ENCODE measurements at places on chromosomes 2 and 18.

DNA sequence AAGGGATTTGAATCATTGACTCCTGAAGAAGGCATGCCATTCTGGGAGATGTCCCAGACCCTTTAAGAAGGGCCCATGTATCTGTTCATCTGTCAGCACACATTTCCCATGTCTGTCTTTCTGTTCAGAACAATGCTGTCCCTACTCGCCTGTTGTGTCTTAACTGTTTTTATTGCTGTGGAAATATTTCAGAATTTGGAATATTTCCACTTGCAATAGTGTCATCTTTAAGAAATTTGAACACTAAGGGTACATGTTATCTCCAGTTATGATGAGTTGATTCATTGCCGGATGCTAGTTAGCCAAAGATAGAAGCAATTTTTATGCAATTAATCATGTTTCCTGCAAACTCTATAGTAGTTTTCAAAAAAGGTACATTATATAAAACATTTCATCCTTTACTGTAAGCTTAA is 36.9 kb upstream of the NT5C1B start:
- DNase-seq, result no peak

DNA sequence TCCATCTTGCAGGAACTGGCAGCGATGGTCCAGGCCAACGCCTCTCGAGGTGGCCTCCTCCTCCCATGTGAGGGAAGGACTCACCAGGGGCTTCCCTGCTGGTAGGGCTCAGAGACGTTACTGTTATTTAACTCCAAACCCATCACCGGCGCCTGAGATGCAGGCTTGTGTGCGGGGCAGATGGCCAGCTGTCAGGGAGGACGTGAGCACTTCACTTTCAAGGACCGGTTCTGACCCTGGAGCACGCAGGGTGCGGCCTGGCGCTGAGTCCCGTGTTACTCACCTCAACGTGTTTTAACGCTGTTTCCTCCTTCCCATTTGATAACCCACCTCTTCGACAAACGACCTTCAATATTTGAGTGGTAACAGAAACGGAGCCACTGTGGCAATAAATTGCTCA is 350.2 kb downstream of the ZNF516 start:
- no peak for DNase-seq

DNA sequence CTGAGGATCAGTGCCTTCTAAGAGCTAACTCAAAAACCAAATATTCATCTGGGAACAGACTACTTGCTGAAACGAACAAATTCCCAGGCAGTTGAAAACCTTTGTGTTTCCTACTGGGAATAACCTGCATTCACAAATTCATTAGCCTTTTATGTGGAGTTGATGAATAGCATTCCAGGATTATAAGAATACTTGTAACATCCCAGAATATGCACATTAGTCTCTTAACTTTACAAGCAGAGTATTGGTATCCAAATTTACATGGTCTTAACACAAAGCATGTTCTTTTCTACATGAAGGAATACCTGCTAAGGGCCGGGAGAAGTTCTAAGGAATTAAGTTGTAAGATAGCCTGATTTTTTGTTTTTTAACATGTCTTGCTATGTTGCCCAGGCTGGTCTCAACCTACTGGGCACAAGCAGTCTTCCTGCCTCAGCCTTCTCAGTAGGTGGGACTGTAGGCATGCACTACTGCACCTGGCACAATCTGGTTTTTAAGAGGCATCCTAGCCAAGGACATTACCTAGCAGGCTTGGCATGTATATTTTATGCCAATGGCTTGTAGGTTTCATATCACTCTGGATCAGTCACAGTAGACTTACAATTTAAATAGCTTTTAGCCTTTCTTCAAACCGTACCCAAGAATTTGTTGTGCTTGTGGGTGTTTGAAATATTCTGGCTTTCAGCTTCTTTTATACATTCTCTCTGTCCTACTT is 50.7 kb downstream of the MGAT5 start:
- no peak for DNase-seq

GRCh38 chr2:64479259-64480117 is 25.5 kb downstream of the LGALSL start:
- DNase-seq, result no peak

- DNase-seq, result no peak
Measured at GRCh38 chr2:58633613-58634365, 392.7 kb upstream of the FANCL start.

DNA sequence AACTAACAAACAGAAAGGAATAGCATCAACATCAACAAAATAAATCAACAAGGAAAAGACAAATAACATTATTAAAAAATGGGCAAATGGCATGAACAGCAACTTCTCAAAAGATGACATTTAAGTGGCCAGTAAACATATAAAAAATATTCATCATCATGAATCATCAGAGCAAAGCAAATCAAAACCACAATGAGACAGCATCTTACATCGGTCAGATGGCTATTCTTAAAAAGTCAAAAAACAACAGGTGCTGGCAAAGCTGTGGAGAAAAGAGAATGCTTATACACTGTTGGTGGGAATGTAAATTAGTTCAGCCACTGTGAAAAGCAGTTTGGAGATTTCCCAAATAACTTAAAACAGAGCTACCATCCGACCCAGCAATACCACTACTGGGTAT is 327.1 kb downstream of the CMPK2 start:
- no peak for DNase-seq

GRCh38 chr2:229296536-229296935 is 25.4 kb upstream of the PID1 start:
- DNase-seq, result no peak

- DNase-seq, result no peak
Measured at GRCh38 chr2:37427241-37427640, 82.8 kb downstream of the QPCT start.

GRCh38 chr2:43324259-43325106 is 98.1 kb upstream of the ZFP36L2 start:
- DNase-seq, result no peak

DNA sequence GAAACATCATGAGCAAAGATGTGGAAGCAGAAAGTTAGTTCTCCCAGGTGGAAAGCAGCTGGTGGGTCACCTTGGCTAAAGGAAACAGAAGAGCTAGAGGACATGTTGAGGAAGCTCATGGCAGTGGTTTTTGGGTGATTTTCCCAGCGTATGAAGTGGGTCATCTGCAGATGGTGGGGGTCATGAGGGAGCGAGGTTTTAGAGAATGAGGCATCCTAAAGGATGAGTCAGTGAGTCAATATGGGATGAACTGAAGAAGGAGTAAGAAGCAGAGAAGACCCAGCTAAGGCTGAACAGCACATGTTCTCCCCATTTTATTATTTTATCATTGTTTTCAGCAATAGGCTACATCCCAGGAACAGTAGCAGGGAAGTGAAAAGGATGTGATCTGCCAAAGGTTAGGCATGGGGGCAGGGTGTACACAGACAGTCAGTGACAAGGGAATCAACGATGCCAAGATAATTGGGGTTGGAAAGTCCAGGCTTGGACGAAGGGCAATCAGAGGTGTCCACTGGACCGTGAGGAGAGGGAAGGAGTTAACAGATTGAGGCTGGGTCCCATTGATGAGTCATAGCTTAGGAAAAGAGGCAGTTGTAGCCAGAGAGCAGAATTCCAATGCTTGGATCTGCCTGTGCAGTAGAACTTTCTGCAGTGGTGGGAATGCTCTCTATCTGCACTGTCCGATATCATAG is 289.3 kb upstream of the RAB12 start:
- no peak for DNase-seq

DNA sequence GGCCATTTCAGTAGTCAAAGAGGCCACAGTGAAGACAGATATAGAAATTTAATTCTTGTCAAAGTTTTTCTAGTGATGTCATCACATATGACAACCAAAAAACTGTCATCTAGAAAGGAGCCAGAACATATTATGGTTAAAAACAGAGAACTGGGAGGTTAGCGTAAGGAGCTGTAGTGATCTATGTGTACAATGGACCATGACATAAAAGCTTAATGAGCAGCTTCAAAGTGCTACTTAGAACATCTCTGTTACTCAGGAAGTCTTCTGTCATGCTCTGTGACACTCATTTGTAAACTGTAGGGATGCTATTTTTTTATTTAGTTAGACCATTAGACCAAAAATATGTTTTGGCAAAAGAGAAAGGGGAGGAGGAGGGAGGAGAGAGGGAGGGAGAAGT is 57.3 kb downstream of the CMPK2 start:
- no peak for DNase-seq

DNA sequence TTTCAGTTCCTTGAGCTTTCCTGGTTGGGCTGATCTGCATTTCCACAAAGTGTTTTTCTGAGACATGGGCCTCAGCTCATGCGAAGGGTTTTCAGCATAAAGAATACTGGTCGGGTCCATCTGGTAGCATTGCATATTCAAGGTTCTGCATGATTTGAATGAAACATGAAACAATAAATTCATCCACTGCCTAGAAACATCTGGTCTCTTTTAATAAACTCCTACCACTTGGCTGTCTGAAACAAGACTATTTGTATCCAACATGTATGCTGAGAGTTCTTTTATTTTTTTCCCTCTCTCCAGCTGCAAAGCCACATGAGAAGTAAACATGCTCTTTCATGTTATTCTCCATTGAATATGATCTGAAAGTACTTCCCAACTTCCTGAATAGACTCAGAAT is 314.9 kb upstream of the SOX11 start:
- DNase-seq, result no peak

GRCh38 chr2:126719191-126719832 is 63.4 kb downstream of the GYPC start:
- no peak for DNase-seq

- DNase-seq, result no peak
Measured at GRCh38 chr2:230000118-230000841, 68.4 kb downstream of the SLC16A14 start.

DNA sequence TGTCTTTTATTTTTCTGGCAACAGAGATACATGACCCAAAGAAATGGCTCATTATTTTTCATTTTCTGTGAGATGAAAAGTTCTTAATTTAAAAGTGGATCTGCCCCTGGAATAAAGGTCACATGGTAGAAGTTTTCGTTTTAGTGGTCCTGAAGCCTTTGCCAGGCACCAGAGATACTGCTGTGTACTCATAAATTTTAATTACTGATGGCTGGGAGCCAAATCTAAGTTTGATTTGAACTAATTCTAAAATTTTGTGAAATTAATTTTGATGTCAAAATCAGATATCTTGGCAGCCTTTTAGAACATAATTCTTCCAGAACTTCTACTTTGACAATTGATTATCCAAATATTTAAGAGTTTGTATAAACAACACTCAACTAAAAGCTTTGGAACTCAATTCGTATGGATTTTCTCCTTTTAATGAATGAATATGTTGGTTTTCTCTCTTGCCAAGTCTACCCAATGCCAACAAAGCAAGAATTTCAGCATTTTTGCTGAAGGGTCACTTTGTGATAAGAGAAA is 128.5 kb upstream of the SP5 start:
- no peak for DNase-seq

DNA sequence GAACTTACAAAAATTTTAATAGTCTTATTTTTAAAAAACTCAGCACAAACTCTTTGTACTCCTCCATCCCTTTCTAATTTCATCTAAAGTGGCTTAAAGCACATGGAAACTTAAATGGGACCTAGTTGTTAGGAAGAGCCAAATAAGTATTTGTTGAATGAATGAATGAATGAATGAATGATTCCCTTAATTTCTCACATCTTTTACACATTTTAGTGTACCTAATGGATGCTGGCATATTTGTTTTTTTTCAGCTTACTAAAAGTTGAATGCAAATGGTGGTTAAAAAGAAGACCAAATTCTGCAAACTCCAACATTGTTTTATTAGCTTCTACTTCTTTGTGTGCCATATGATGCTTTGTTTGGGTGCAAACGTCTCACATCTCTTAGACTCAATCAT is 89.6 kb downstream of the KYNU start:
- DNase-seq, result no peak

DNA sequence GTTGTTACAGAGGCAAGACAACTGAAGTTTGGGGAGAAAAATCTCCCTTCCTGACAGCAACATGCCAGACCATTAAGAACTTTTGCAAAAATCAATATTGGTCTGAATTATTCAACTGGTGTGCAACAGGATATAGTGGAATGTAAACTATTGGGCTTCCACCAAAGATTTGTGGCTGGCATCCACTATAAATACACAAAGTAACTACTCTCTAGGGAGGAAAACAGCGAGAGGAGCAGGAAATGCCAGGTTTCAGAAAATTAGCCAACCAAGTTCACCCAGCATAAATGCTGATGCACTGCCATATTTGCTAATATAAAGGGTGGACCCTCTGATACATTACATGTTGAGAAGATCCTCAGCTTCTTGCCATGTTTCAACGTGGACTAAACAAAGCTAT is 267.6 kb upstream of the LYPD1 start:
- no peak for DNase-seq

GRCh38 chr2:20291106-20291564 is 59.5 kb downstream of the PUM2 start:
- DNase-seq, result no peak

- no peak for DNase-seq
Measured at GRCh38 chr18:23671564-23671963, 8.9 kb upstream of the ANKRD29 start.

DNA sequence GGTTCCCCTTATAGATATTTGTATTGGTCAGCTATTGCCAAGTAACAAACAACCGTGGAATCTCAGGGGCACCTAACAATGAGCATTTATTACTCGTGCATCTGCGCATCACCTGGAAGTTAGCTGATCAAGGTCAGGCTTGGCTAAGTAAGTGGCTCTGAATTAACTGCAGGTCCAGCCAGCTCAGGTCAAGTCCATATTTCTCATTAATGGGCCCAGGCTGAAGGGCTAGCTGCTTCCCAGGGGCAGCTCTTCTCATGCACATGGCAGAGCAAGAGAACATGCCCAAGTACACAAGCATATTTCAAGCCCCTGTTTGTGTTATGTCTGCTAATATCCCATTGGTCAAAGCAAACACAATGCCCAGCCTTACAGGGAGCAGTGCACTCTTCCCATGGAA is 7.8 kb upstream of the DGUOK start:
- DNase-seq, result no peak

- DNase-seq, result no peak
Measured at GRCh38 chr2:227822416-227823003, 8.9 kb downstream of the CCL20 start.

DNA sequence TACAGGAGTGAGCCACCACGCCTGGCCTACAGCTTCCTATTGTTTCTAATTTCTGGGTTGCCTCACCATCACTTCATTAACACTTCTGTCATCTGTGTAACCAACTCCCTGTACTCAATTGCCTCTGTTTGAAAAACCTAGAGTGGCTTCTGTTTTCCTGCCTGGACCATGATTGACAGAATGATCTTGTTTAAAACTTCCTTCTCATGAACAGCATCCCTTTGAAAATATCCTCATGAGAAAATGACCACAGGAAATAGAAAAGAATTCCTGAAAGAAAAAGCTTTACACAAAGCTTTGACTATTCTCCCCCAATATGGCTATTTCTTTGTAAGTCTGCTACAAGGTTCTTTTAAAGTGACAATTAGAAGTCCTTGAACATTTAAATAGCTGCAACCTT is 672.3 kb downstream of the ARHGAP15 start:
- no peak for DNase-seq

GRCh38 chr2:173191601-173192000 is 116.0 kb downstream of the MAP3K20 start:
- DNase-seq, result no peak

GRCh38 chr2:222353993-222354392 is 55.2 kb upstream of the PAX3 start:
- no peak for DNase-seq

GRCh38 chr2:121881038-121881437 is 125.6 kb downstream of the TSN start:
- no peak for DNase-seq

GRCh38 chr2:215619022-215619958 is 183.4 kb upstream of the FN1 start:
- DNase-seq, result no peak

- DNase-seq, result no peak
Measured at GRCh38 chr18:55900380-55900779, 312.4 kb upstream of the TCF4 start.

- DNase-seq, result no peak
Measured at GRCh38 chr2:144479659-144480058, 40.3 kb downstream of the ZEB2 start.
